ENCODE measurements at places on chromosomes 1 and 21.

DNA sequence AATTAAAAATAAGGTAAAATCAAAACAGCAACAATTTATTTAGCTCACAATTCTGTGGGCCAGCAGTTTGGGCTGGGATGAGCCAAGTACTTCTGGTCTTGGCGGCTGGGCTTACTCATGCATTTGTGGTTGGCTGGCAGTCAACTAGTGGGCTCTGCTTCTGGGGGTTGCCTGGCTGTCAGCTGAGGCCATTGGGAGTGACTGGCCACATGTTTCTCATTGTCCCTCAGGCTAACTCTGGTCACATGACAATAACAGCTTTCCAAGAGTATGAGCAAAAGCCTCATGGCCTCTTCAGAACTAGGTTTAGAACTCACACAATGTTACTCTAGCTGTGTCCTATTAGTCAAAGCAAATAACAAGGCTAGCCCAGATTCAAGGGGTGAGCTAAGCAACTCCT lies 15.6 kb upstream of the CHIA start:
- peak; percentile 28 for DNase-seq

- DNase-seq: no peak
Measured at GRCh38 chr1:51936531-51936930, 54.0 kb downstream of the RAB3B start.

DNA sequence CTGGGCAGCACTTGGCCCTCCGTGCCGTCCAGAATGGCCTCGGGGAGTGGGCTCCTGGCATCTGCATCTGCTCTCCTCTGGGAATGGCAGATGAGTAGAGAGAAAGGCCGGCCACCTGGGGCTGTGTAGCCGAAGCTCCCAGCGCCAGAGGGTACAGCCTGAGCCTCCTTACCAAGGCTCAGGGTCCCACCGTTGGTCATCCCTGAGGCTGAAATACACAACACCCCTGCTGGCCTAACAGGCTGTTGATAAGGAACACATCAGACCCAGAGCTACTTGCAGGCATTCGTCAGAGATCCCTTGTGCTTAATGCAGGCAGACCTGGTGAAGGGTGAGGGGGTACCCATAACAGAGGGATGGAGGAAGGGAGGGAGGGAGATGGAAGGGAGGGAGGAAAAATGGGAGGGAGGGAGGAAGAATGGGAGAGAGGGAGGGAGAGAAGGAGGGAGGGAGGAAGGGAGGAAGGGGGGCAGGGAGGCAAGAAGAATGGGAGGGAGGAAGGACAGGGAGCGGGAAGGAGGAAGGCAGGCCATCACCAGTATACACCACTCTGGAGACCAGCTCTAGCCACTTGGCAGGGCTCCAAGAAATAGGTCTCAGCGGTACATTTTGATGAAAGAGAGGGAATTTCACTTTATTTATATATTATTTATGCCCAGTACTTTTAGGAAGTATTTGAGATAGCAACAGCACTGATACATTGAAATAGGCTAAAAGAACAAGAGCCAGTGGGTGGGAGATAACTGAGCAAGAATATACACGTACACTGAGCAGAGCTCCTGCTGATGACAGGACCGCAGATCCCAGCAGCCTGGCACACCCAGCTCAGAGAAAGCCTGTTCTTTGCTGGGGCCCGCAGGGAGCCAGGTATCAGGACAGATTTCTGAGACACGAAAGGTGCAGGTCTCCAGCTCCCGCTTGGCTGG lies 315.0 kb upstream of the VAMP3 start:
- DNase-seq: no peak

- DNase-seq: no peak
Measured at GRCh38 chr1:245654460-245655050, 499.8 kb downstream of the KIF26B start.

- DNase-seq: no peak
Measured at GRCh38 chr1:63569068-63569467, 24.1 kb upstream of the PGM1 start.

DNA sequence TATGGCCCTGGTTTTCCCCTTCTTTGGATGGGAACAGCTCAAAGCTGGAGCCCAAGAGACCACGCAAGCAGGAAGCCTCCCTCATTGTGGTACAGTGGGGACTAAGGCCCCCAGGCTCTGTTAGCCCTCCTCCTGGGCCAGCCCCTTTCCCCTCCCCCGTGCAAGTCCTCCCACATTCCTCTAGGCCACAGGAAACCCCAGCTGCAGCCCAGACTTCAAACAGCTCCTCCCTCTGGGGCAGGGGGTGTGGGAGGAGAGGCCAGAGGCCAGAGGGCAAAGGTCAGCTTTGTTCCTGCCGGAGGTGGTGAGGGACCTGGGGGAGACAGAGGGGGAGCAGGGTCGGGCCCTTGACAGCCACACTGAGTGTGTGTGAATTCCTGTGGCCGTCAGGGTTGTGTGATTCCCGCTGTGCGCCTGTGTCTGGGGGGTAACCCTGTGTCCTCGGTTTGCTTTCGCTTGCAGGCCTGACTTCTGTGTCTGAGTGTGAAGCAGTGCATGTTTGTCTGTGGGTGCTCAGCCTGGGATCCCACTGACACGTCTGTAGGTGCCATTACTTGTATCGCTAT lies 3.4 kb upstream of the AHDC1 start:
- DNase-seq: no peak

DNA sequence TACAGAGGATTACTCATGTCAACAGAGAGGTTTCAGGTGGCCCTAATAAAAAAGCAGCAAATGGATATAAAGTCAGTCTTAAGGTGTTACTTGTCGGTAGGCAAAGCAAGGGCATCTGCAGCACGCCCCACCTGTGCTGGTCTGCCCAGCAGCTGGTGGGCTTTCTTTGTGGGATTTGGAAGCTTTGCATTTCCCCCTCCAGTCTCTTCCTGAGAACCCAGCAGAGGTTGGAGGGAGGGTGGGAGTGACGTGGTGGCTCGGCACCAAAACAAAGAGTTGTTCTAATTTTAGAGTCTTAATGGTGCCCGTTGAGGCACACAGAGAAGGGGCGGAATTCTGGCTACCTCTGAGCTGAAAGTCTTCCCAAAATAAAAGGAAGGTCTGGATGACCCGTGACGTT lies 4.8 kb upstream of the PCBP3 start:
- no peak for DNase-seq

DNA sequence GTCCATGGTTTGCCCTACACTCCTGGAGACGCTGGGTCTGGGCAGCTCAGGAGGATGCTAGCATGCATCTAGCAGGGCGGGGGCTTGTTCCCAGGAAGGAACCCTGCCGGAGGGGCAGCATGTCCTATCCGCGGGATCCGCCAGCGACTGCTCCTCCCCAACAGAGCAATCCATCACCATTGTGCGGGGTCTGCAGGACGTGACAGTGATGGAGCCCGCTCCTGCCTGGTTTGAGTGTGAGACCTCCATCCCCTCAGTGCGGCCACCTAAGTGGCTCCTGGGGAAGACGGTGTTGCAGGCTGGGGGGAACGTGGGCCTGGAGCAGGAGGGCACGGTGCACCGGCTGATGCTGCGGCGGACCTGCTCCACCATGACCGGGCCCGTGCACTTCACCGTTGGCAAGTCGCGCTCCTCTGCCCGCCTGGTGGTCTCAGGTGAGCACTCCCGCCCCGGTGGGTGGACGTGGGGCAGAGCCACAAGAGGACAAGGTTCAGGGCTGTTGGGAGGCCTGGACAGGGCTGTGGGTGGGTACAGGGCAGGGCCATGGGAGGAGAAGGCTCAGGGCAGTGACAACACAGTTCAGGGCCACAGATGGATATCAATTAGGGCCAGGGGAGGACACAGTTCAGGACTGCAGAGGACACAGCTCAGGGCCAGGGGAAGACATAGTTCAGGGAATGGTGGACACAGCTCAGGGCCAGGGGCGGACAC lies 71.3 kb downstream of the OBSCN start:
- DNase-seq: no peak

DNA sequence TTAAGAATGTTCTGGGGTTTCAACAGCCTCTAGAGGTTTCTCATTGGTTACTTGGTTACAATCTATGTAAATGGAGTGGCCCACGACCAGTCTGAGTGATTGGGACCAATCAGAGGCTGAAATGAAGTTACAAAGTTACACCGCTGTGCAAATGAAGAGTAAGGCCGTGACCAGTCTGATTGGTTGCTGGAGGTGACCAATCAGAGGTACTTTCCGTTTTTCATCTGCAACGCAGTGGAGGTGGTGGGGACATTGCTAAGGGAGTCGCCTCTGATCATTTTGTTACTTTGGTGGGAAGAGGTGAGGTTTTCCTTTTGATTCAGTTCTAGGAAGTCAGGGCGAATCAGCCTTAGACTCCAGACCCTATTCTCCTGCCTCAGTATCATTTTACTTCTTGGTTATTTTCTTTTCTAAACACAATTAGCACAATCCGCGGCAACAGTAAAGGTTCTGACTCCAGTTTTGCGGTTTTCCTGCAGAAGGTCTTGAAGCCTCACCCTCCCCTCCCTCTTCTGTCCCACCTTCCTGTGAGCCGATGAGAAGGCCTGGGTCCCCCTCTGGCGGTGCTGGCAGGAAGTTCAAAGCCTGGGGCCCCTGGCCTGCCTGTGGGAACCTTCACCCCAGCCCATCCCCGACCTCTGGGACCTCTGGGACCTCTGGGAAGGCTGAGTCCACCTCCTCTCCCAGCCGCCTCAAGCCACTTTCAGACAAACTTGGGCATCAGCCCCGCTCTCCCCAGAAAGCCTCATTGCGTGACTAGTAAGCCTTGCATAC lies 38.7 kb upstream of the TTC34 start:
- DNase-seq: peak; percentile 47

GRCh38 chr1:3670823-3671265 lies 18.5 kb downstream of the TP73 start:
- DNase-seq: no peak

DNA sequence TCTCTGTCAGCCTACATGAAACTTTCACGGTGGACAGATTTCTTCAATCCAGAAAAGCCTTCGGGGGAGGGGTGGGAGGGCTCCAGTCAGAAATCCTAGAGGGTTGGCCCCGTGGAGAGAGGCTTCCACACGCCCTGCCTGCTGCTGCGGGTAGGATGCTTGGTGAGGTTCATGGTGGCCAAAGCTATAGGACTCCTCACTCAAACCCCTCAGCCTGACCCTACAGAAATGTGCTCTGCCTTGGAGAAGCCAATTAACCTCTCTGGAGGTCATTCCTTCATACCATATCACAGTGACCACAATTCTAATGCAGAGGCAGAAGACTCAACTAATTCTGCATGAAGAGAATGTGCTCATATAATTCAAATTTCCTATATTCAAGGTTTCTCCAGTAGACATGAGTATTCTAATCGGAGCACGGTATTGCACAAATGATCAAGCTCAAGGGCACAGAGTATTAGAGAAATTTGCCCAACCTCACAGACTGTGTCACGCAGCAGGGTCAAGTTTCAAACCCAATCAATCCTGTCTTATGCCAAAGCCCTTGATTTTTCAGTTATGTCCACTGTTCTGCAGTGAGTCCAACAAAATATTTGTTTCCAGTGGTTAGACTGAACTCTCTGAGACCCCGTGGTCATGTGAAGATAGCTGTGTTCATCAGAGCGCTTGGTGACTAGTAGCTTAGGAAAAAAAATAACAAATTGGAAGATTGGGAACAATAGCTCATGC lies 104.8 kb downstream of the TOMM20 start:
- DNase-seq: no peak

DNA sequence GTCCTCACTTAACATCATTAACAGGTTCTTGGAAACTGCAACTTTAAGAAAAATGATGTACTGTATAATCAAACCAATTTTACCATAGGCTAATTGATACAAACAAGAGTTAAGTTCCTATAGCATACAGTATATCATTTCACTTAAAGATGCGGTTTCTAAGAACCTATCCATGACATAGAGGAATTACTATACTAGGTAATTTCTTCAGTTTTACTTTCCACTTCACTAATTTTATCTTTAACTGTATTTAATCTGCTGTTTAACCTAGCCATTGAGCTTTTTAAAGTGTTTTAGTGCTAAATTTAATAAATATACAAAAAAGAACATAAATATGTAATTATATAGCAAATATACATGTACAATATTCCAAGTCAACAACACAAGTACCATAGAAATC lies 28.3 kb downstream of the SLC19A2 start:
- no peak for DNase-seq

- no peak for DNase-seq
Measured at GRCh38 chr21:45769896-45770295, 126.4 kb downstream of the PCBP3 start.

DNA sequence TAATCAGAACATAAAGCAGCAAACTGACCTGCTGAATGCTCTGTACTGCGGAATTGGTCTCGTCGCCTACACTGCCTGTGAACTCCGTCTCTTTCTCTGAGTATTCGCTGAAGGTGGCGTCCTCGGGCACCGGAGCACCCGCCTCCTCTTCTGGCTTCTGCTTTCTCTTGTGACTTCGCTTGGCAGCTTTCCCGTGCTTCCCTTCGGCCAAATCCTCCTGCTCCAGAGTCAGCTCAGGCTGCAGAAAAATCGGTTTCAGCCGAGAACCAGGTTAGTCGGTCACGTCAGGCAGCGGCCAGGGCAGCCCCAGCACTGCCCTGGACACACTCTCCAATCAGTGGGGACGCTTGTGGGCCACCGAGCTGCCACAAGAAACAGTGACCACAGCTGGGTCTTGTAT lies 35.8 kb upstream of the RIPK4 start:
- no peak for DNase-seq

DNA sequence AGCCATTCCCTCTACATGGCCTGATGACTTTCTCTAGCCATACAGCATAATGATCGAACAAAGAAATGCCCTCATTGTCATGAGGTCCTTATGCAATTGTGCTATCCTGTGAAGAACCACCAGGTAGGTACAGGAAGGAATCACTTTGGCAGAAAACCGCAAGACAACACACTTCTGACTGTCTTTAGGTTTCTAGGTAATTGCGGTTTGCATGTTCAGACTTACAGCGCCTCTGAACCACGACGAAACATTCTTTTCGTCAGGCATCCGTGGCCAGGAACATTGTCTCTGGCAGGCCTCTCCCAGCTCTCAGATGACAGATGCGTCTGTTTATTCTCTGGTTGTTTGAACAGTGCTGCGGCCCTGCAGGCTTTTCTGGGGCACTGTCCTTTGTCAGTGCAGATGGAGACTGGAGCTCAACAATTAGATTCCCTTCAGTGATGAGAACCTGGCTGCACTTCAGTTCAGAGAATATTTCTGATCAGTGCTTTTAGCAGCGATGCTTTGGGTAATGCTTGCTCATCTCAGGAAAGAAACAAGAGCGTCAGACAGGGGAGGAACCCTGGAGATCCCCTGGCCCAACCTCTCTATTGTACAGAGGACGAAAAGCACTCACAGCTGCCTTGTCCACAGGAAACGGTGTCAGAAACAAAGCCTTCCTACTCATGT lies 63.4 kb downstream of the B3GALT5 start:
- DNase-seq: no peak

- no peak for DNase-seq
Measured at GRCh38 chr1:237542525-237543418, 347.9 kb downstream of the ZP4 start.

- DNase-seq: no peak
Measured at GRCh38 chr21:46011267-46011967, 29.8 kb downstream of the COL6A1 start.

DNA sequence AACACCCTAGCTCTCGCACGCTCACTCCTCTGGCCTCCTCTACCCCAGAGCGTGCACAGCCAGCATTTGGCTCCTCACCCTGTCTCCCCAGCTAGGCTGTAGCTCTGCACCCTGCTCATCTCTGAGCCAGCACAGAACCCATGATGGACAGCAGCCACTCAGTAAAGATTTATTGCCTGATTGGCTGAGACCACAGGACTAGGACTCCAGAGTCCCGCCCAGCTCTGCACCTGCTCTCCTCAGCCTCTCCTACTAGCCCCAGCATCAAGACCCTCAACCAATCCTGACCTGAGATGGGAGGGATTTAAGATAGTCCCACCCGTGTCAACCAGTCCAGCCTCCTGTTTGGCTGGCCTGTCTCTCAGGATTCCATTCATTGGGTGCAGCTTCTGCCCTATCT lies 9.3 kb downstream of the C1QB start:
- no peak for DNase-seq

Data from stimulated activated CD4-positive, alpha-beta T cell treated with anti-CD3 and anti-CD28 coated beads, Interleukin-2, amount 100 ng/mL, for 48 hours (primary cell).